HCT116 (cell line): ENCODE measurements at places on chromosomes 7 and 10.

DNA sequence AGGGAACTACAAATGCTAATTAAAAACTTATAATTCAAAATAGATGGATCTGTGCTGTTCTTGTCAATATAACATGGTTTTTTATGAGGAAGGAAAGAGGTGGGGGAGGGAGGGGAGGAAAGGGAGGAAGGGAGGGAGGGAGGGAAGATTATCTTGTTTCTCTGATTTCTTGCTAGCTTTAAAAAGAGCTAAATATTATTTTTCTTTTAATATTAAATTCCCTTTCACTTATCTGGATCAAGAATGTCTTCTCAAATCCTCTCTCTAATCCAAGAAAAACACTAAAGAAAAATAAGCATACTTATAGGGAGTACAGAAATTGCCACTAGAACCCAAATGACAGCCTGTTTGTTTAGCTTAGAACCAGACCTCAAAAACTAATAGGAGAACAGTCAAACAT, 55.2 kb downstream of the LRRN3 start:
- no peak for DNase-seq

DNA sequence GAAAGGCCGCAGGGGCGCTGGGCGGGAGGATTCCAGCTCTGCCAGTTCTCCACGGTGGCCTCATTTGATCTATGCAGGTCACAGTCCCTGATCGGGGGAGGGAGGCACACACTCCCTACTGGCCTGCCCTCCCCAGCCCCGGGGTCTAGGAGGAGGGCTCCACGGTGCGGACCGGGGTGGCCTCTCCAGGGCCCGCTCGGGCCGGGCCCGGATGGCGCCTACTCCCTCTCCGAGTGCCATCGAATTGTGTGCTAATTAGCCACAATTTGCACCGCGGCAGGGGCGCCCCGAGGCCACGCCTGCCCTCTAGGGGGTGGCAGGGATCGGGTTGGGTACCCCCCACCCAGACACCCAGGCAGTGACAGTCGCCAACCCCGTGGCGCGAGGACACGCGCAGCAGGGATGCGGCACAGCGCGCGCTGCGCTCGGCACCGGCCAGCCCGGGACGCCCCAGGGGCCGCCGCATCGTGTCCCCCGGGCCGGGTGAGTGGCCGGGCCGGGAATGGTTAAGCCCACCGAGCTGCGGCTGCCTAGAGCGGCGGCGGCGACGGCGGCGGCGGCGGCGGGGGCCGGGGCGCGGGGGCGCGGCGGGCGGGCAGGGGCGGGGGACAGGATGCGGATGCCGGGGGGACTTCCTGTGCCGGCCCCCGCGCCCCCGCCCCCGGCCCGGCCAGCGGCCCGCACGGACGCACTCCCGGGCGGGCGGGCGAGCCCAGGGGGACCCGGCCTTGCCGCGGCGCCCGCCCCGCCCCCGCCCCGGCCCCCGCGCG, at the start of gene ZNF853:
ZNF853 (plus strand) TSS at position 658 of the 770 bp plus-strand sequence. CDS start 565 bp downstream, outside the sequence.
- DNase-seq = no peak

GRCh38 chr10:95026461-95026860, 42.8 kb downstream of the CYP2C8 start:
- DNase-seq = no peak

DNA sequence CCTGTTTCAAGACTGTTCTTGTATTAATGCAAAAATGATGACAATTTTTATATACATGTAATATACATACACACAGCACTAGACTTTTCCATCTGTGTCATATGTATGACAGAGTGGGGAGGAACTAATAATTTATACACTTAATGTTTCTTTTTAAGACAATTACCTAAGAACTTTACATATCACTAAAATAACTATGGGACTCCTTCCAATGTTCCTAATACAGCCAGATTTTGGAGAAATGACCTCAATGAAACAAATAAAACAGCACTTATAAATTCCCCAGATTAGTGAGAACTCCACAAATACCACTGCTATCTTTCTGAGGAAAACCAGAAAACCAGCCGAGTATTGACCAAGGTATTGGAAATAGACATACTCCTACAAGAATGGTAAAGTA, 199.4 kb downstream of the ELMO1 start:
- no peak for DNase-seq

DNA sequence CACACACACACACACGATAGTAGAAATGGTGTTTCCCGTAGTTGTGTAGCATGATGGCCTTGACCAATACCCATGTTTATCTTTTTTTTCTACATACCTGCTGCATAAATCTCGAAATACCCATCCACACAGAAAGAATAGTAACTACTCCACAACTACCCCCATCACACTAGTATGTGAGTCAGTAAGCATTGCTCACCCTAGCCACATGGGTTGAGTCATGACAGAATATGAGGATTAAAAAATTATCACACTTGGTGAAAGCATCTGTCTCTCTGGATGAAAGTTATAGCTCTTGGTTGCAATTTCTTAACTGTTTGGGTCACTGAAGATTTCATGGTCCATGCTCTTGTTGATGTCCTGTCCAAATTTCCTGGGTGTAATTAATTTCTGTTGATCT, 103.4 kb upstream of the MDFIC start:
- DNase-seq = peak; percentile 22

- DNase-seq = no peak
These were observed 5.9 kb upstream of the CFAP69 start for GRCh38 chr7:90239050-90239449.

DNA sequence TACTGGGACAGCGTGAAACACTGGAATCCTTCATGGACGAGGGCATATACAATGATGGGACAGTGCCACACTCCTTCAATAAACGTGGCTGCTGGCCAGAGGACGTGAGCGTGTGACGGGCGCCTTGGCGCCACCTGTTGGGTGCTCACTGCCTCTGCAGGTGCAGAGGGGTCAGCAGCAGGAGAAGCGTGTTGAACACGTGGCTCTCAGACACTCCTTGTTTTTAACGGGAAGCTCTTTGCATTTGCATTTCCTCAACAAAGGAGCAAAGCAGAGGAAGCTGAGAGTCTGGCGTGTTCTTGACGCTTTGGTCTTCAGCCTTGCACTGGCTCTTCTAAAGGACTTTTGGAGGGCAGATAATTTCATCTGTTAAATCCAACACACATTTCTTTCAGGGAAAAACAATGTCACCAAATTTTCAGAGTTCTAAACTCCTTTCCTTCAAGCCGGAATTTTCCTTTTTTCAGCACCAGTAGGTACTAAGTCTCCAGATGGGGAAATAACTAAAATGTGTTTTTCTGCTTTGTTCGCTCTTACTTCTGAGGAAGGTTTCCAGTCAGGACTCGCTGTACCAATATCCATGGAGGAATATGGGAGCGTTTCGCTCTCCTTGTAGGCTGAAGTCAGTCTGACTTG, 2.9 kb upstream of the GET4 start:
- peak; percentile 72 for DNase-seq

- no peak for DNase-seq
These were observed 15.6 kb downstream of the CALCR start for GRCh38 chr7:93558705-93559614.

GRCh38 chr10:127993056-127993690, 86.3 kb downstream of the PTPRE start:
- DNase-seq = no peak

DNA sequence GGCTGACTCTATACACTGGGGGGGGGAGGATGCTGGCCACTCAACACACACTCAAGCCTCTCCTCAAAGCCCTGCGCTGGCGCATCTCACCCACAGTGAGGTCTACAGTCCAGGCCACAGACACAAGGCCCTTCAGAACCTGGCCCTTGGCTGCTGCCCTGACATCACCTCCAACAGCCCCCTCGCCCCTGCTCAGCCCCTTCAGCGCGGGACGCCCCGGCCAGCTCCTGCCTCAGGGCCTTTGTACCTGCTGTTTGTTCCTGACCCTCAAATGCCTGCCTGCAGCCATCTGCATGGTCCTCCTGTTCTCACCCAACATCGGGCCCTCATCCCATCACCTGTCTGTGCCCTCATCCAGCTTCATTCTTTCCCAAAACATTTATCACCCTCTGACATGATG, 572.6 kb downstream of the DNAJB6 start:
- DNase-seq = no peak

- peak; percentile 47 for DNase-seq
These were observed 120.2 kb upstream of the TMEM229A start for GRCh38 chr7:124152859-124153692.

GRCh38 chr7:99699946-99700345, 20.1 kb upstream of the CYP3A5 start:
- DNase-seq = no peak

- no peak for DNase-seq
These were observed 109.6 kb downstream of the ELAPOR2 start for GRCh38 chr7:86949779-86950260.

DNA sequence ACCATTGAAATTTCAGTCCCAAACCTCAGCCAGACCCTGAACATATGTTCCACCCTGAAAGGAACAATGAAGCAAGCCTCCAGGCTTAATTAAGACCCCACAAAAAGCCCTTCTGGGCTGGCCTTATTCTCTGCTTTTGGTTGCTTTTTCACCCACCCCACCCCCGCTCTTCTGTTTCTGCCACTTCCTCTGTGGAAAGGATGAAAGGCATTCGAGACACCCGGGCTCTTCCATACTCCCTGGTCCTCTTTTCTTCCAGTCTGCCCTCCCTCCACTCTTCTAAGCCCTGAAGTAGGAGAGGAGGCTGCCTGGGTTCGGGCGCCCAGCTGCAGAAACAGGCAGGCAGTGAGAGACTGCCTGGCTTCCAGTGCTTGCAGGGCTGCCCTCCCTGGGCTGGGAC, 9.4 kb upstream of the FAM241B start:
- DNase-seq = no peak

GRCh38 chr10:94645285-94645684, 38.2 kb upstream of the CYP2C18 start:
- no peak for DNase-seq

- DNase-seq = no peak
These were observed 12.2 kb downstream of the SEPHS1 start for GRCh38 chr10:13335881-13336280.

DNA sequence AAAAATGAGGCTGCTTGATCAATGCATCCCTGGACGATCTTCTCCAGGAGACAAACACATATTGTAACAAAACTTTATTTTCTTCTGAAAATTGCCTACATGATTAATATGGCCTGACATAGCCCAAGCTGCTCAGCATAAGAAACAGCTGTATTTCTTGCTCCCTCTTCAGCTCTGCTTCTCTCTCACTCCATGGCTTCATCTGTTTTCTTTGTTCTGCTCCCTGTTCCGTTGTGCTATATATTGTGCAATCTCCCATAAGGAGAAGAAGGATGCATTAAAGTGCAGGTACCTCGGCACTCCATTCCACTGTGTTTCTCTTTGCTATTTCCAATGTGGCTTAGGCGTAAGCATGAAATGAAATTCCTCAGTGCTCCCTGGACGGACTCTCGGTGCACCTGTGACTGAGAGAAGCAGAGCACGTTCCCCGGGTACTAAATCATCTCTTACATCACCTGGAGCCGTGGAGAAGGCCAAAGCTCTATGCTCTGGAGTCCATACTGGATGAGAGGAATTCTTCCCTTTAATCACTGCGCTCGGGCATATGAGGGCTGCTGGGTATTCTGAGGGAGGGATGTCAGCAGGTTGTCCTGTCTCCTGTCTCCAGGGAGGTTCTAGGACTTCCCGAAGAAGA, 254.3 kb downstream of the GALNT17 start:
- no peak for DNase-seq

- DNase-seq = no peak
These were observed 10.6 kb upstream of the MAGI2 start for GRCh38 chr7:79464051-79464450.

GRCh38 chr7:33076737-33077136, 14.2 kb upstream of the NT5C3A start:
- DNase-seq = no peak

DNA sequence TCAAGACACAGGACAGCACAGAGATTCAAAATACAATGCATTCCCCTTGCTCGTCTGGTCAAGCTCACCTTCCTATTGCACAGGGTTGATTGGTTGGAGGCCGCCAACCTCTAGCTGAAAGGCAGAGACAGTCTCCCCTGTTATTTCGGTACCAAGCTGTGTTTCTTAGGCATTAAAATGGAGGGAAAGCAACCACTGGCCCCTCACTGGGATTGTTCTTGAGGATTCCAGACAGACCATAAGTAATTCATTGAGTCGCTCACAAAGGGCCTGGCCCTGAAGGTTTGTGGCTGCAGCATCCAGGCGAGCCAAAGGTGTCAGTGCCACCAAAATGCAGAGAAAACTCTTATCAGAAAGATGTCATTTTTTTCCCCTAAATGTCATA, 81.2 kb downstream of the PARP12 start:
- no peak for DNase-seq

GRCh38 chr7:19121977-19122588, 4.6 kb upstream of the TWIST1 start:
- DNase-seq = peak; percentile 37

DNA sequence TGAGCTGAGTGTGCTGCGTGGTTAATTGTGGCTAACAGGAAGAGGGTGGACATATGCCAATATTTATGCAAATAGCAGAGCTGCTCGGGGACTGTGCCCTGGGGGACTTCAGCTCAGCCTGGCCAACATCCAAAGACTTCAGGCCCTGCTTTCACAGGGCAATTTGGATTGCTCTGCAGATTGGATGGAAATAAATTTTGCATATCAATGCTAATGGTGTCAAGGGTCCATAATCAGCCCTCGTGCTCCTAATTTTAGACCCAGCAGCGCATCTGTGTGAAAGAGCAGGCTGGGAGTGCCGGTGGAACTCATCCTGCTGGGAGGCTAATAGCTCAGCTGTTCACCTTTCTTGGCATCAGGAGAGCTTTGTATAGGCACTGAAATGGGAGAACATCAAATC, 270.1 kb downstream of the TCERG1L start:
- DNase-seq = no peak

DNA sequence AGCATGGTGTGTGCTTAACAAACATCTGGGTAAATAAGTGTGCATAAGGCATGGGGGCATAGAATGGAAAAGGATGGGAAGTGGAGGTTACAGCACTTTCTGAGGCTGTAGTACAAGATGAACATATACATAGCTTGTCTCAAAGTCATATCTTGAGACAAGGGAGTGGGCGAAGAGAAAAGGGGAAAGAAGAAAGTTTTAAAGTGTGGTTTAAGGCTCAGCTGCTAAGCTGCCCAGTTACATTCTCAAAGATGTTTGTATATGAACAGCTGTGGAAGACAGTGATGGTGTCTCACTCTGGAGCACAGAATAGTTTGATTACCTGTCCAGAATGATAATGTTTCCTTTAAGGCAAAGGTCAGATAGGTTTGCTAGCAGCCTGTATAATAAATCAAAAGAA, 61.9 kb upstream of the LANCL2 start:
- DNase-seq = no peak

- DNase-seq = no peak
These were observed 169.3 kb downstream of the USP6NL start for GRCh38 chr10:11442001-11442773.

DNA sequence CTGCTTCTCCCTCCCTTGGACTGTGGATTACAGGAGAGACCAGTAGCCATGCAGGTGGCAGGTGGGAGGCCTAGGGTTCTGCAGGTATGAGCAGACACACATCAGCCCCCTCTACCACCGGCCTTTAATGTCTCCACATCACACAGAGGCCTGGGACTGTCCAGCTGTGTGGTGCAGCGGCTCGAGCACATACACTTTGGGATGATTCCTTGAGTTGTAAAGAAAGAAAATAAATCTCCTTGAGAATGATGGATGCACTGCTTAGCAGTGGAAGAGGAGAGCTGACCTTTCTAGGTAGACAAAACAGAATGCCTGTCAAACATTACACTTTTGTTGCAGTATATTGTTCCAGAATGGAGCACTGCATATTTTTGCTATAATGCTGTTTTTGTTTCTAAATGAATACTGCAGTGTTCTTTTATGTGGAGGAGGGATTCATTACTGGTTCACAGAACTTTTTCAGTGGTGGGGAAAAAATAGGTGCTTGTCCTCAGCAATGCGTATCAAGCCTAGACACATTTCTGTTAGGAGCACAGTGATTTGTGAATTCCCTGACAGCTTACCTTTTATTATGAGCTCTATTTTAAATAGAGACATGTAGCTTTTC, 66.0 kb downstream of the PTPRE start:
- no peak for DNase-seq
